ENCODE measurements at places on chromosomes 12 and 14. TPM values are rescaled to one million over a fixed set of nuclear protein-coding genes. Genes with fewer than 3 reads are reported as not detected.

DNA sequence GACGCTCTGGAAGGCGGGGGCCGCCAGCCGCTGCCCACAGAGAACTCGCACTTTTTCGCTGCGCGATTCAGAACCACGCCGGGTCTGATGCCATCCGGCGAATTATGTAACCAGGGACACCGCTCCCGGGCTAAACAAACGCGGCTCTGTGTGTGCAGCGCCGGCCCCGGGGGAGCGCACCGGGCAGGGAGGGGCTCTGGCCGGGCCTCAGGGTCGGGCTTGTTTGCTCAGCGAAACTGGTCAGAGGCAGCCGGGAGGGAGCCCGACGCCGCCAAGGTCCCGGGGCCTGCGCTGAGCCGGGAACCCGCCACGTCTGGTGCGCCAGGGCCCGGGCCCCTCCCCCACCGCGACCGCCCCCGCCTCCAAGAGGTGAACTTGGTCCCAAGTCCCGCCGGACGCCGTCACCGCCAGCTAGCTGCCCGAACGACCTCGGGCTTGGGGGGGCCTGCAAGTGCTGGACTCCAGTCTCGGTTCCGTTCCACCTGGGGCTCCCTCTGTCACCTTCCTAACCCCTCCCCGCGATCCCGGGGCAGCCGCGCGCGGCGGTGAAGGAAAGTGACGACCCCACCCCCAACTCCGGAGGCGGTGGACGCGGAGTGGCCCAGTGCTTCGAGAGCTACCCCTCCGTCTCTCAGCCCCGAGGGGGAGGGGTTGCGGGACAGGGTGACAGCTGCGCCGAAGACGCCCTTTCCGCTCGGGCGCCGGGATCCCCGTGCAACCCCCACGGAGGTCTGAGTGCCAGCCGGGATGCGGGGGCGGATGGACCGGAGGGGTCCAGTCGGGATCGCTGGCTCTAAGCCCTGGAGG, 848 bp downstream of the CTDSP2 start:
- peak; percentile 87 for DNase-seq

ADAM20 gene
- polyA plus RNA-seq, result 0.22 TPM

RDH12 gene
- 1.5 TPM for polyA plus RNA-seq

GRCh38 chr12:25755971-25756260, 202.6 kb upstream of the RASSF8 start:
- no peak for DNase-seq

GRCh38 chr14:90621201-90621600, 195.0 kb downstream of the TTC7B start:
- DNase-seq, result no peak

MYF5 gene
- polyA plus RNA-seq, result 27.9 TPM

GRCh38 chr14:58133739-58134138, 18.3 kb downstream of the ARMH4 start:
- no peak for DNase-seq

GPRC5A gene
- 2.4 TPM for polyA plus RNA-seq

HPD gene
- polyA plus RNA-seq, result not detected

DNA sequence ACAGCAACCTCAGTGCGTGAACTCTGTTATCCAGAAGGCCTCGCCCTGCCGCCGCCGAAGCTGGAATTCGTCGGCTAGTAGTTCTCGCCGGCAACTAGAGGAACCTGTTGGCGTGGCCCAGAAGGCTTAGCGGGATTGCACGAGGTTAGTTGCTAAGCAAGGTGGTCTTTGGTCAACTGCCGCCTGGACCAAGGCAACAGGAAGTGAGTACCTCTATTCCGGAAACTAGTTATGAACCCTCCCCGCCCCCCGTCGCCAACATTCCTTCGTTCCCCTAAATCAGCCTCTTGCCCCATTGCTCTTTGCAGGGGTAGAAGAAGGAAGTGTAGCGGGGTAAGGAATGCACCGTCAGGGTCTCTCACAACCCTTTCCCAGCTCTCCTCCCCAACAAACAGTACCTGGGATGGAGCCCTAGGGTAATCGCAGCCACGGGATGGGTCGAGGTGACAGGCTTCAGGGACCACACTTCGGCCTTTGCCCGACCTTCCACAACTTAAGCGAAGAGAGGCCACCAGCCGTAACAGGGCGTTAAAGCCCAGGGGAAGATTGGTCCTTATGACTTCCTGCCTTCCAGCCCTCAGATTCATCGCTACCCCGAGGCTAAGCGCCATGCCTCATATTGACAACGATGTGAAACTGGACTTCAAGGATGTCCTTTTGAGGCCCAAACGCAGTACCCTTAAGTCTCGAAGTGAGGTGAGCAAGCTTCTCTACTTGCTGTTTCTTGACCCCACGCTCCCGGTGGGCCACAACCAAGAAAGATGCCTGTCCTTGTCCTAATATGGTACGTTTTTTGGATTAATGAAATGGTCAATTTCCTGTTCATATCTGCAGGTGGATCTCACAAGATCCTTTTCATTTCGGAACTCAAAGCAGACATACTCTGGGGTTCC, at the start of gene GMPR2:
GMPR2 (plus strand) TSS at position 285 of the 893 bp plus-strand sequence; CDS start at position 610, 325 bp downstream.
- DNase-seq, result no peak

GRCh38 chr12:51683763-51684357, 92.8 kb downstream of the SCN8A start:
- DNase-seq, result no peak

DNA sequence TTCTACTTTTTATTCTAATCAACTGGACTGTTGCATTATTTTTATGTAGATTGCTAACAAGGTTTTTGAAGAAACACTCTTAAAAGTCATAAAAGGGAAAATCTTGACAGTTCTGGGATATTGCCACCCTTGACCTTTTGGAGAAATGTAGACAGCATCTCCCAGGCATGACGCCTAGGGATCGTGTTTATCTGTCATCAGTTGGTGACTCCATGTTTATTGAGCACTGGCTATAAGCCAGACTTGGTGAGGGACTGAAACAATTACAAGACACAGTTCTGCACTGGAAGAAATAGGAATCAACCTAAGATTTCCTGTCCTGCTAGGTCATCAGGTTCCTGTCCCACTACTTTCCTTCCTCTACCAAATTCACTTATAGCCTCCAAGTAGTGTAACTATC, 34.5 kb downstream of the HMGA2 start:
- no peak for DNase-seq

DNA sequence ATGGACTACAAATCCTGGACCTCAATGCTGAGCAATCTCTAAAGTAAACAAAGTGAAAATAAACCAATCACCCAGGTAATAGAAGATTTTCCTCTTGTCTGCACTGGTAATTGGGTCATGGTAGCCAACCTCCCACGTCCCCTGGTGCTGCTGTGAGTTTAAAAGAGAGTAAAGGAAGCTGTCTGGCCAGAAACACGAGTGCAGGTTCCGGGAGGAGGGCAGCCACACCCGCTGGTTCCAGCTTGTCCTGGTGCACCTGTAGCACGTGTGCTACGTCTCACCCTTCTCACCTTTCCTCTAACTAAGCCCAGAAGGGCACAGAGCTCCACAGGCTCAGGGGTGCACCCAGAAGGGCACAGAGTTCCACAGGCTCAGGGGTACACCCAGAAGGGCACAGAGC, 5.4 kb downstream of the CRACR2A start:
- DNase-seq, result no peak

- peak; percentile 63 for DNase-seq
Observed at GRCh38 chr14:72617391-72618031, 276.4 kb downstream of the DPF3 start.

AQP6 gene
- polyA plus RNA-seq, result 0.10 TPM

GRCh38 chr14:57712698-57713097, 153.2 kb downstream of the SLC35F4 start:
- DNase-seq, result no peak

GRCh38 chr12:124233041-124233796, 61.7 kb upstream of the RFLNA start:
- DNase-seq, result no peak
